SW 1271 (cell line): ENCODE measurements at places on chromosomes 11 and 22.

DNA sequence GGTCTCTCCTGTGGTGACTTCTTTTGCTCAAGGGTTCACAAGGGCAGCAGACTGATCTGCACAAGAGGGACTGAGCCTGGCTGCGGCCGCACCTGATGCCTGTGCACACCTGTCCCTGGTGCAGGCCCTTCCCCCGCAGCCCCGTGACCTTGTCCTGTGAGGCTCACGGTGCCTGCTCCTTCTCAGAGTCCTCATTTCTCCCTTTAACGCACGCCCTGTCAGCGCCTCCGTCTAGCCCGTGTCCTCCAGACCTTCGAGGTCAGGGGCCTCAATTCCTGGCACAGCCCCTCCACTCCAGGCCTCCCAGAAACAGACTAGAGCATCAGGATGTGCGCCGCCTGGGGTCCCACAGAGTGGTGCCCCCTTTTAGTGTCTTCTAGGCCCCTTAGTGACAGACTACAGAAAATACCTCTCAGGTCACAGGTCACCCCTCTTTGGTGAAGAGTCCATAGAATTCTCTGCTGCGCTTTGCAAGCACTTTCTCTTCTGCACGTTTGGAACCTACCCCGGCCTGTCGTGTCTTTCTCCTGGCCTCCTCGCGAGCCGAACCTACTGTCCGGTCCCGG lies 1.0 kb upstream of the DRD4 start:
- DNase-seq = no peak

- DNase-seq = no peak
Observed at GRCh38 chr22:27912101-27912500, 7.0 kb downstream of the PITPNB start.

GRCh38 chr22:33656808-33657628 lies 263.3 kb downstream of the LARGE1 start:
- DNase-seq = no peak

DNA sequence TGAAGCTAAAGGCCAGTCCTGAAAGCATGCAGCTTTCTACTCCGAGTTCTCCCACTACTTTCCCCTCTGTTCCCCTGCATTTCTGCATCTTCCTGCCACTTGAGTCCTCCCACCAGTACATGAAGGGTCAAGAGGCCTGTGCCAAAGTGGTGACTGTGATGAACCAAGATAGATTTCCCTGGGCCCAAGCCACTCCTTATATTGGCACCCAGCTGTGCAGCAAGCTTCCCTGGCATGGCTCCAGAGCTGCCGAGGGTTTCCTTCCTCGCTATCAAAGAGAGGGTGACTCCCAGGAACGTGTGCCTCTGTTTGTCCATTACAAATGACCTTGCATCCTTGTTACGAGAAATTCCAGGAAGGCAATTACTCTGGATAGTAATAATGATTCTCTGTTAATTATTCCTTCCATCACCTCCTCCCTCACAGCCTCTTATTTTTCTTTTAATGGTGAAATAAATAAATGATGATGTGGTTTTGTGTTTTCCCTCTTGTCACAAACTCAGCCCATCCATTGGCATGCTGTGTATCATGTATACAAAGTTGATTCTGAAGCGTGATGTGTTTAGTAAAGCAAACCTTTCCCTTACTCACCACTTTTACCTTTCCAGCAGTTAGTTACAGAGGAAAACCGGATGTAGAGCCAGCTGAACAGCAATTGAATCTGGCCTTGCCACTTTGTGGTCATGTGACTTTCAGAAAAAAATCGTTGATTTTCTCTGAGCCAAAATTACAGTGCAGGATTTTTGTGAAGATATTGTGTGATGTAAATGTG lies 8.3 kb downstream of the SRSF8 start:
- DNase-seq = no peak

DNA sequence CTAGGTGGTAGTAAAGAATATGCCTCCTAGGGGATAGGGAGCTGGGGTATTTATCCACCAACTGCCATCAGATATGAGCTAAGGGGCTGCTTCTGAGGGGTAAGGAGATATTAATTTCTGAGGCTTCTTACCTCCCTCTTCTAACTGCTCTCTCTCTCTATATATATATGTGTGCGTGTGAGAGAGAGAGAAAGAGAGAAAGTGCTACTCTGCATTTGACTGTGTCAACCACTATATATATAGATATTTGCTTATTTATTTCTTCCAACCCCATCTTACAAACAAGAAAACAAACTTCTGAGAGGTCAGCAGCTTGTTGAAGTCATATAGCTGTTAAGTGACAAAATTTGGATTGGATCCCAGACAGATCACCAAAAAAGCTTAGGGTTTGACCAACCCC lies 5.9 kb upstream of the HEPACAM start:
- no peak for DNase-seq

DNA sequence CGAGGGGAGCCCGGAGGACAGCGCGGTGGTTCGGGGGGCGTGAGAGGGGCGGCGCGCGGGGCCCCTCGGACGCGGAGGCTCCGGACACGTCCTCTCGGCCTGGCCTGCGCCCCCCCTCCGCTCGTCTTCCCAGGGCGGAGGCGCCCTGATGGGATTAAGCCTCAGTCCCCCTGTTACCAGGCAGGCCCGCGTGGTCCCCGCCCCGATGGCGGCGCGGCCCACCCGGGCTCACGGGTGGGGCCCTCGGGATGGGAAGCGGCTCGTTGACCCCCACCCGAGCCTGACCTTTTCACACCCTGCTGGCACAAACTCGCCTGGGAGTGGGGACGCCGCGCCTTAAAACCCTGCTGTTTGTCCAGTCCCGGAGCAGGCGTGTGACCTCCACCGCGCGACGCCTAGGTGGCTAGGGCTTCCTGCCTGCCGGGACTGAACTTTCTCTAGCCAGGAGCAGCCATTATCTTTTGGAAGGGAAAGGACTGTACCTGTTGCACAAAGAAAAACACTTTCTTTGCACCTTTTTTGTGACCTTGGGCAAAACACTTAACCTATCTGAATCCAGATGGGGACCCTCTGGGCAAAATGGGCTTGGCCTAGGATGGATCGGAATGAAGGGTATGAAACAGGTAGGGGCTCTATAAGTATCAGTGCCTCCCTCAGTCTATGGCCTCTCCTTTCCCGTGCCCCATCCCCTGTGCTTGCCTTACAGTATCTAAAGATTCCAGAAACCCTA lies 1.0 kb downstream of the KIAA1671 start:
- no peak for DNase-seq

- DNase-seq = no peak
Observed at GRCh38 chr22:36913427-36914389, at the start of gene CSF2RB. Gene CSF2RB, plus strand, starts transcription at chr22:36913628. Its CDS starts 8,580 bp downstream, at chr22:36922208.
